ENCODE measurements at places on chromosomes 12 and 14.

DNA sequence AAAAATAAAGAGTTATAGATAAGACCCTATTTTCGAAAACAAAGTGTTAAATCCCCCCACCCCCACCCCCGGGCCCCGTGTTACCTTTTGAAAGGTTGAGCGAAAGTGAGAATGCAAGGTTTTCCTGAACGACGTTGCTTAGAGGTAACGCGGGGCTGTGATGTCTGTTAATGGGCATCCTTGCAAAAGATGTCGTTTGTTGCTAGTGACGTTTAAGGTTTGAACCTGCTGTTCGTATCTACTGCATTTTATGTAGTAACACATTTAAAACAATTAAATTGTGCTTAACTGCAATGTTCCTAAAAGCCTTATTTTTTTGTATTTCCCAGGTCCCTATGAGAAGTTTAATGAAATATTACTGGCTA, 1.2 kb downstream of the CPSF6 start:
- no peak for DNase-seq

GRCh38 chr12:90548595-90548994, 406.4 kb downstream of the CCER1 start:
- DNase-seq, result no peak

DNA sequence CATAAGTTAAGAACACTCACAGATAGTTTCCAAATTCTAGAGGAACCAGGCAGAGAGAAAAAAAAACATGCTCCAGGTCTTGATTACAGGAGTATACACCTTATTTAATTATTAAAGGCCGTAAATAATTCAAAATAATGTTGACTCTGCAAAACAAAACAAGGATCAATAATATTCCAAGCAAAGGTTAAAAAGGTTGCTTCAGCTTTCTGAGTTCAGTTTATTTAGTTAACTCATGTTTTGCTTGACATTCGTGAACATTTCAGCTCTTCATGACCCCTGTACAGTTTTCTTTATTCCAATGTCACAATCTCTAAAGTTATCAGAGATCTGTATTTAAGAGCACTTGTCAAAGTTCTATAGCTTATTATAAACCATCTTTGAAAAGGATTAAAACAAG, 19.6 kb downstream of the KLRF2 start:
- no peak for DNase-seq

- no peak for DNase-seq
These were observed 57.8 kb downstream of the ATG14 start for GRCh38 chr14:55353686-55354467.

DNA sequence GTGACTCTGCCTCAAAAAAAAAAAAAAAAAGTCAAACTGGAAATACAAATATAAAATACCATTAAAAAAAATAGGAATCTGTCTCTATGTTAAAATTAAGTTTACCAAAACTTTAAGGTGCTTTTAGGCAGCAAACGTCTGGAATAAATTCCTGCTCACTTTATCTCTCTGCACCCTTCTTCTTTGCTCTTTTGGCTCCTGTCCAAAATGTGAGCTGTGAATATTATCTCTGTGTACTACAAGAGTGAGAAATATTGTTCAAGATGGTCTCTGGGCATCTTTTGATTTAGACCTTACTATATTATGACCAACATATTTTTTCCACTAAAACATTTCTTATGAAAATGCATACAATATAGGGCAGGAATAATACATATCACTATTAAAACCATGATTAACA, 63.7 kb downstream of the PUS7L start:
- no peak for DNase-seq

DNA sequence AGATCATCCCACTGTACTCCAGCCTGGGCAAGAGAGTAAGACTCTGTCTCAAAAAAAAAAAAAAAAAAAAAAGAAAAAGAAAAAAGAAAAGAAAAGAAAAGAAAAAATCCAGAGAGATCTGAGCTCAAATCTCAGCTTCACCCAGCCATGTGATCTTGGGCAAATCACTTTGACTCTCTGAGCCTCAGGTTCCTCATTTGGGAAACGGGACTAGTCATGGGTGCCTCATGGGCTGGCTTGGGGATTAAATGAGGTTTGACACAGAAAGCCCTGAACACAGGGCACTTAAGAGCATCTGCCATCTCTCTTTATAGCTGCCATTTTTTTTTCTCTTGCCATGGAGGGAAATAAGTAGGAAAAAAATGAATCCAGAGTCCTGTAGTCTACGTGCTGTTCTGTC, 86.2 kb upstream of the MYL2 start:
- no peak for DNase-seq

GRCh38 chr12:27505761-27506160, 18.2 kb upstream of the PPFIBP1 start:
- DNase-seq, result no peak
